ENCODE measurements at places on chromosomes 1 and 21.

DNA sequence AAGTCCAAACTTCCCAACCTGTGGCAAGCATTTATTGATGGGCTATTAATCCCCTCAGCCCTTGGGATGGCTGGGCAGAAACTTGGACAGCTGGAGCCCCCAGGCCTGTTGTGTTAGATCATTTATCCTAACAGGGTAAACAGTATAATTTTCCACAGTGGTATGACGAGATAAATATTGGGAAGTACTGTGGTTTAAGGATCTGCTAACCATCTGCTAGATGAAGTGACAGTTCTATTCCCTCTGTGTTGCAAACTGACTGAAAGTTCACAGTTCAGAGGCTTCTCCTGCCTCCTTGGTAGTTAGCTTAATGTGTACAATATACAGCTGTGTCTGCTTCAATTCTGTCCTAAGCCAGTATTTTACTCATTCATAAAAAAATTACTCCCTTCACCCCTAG lies 127.5 kb upstream of the CHODL start:
- DNase-seq, result no peak

- peak; percentile 10 for DNase-seq
These were observed 569 bp downstream of the FALEC start for GRCh38 chr1:150516050-150516591.

- DNase-seq, result peak; percentile 34
These were observed 9.6 kb downstream of the STUM start for GRCh38 chr1:226558036-226558650.

DNA sequence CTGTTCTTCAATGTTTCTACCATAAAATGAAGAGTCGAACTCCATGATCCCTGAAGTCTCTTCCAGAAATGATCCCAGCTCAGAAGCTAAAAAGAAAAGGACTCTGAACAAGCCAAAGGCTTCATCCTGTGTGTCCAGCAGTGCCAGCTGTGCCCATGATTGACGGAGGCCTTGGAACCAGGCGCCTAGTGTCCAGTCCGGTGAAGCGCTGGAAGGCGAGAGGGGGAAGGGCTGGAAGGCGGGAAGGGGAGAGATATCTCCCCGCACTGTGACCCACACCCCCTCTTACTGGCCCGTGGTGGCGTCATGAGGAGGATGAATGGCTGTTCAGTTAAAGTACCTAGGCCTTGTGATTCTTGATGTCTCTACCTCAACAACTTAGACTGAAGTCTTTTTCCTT lies 10.4 kb upstream of the PLEKHA6 start:
- no peak for DNase-seq

DNA sequence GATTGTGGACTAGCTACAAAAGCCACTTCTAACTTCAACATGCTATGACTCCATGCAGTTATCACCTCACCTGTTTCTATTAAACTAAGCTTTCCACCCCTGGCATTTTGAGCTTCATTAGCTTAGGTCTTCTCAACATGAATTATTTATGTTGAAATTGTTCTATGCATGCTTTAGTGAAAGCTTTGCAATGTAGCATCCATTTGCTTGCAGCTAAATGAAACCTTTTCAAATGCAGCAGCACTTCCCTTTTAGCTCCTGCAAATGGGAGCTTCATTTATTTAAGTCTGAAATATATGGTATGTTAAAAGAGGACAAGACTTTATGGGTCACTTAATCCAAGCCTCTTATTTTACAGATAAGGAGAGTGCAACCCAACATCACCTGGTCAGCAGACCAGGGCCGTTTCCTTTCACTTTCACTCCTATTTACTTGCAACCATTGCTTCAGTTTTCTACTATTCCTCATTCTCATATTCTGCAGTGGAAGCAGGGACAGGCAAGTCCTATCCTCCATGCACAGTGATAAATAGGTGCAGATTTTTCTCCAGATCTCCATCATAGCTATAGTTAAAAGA lies 56.4 kb upstream of the SAMSN1 start:
- DNase-seq, result no peak

DNA sequence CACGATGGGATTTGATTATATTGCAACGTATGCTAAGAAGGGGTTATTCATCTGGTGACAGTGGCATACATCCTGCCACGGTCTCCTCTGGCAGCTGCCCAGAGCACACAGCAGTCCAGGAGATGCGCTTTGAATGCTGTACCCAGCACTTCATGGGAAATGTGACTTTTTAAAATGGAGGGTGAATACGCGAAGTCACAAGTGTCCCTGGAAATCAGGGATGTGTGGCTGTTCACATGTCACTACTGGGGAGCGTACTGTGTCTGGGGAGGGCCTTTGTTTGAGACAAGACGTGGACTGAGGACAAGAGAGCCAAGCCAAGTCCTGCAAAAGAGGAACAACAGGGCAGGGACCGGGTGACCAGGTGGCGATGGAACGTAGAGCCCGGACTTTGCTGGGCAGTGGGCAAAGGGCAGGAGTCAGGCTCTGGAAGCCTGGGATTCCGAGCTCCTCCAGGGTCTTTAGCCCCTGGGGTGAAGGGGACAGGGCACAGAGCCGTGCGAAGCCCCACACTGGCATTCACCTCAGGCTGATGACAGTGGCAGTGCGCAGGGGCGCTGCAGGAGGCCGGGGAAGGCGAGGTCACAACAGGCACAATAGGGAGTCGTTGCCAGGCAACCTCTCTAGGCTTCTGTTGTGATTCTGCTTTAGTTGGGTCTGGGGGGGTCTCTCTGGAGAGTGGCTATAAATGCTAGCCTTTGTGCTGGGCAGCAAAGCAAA lies 11.4 kb upstream of the ZBTB21 start:
- DNase-seq, result no peak

DNA sequence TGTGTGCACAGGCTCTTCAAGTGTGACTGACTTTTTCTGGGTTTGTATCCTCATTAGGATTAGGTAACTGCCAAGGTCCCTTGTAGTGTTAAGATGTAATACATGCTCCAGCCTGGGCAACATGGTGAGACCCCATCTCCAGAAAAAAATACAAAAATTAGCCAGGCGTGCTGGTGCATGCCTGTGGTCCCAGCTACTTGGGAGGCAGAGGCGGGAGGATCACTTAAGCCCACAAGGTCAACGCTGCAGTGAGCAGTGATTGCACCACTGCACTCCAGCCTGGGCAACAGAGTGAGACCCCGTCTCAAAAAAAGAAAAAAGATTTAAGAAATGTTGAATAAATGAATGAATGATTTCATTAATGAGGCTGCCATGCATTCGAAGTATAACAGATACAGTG lies 15.1 kb downstream of the ZBTB17 start:
- no peak for DNase-seq

DNA sequence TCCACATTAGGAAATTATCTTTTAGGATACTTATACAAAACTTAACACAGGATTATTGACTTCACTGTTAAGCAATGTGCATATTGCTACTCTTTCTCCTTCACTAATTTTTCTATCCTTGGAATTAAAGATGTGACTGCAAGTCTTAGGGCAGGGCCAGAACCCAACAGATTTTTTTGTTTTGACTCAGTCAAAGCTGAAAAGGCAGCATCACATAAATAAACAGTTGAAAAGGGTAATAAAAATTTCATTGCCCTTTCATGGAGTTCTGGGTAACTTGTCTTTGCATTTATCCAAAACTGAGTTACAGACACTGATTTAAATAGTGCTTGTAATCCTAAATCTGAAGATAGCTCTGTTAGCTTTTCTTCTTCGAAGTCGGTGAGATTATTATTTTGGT lies 1.9 kb upstream of the TMEM35B start:
- no peak for DNase-seq

DNA sequence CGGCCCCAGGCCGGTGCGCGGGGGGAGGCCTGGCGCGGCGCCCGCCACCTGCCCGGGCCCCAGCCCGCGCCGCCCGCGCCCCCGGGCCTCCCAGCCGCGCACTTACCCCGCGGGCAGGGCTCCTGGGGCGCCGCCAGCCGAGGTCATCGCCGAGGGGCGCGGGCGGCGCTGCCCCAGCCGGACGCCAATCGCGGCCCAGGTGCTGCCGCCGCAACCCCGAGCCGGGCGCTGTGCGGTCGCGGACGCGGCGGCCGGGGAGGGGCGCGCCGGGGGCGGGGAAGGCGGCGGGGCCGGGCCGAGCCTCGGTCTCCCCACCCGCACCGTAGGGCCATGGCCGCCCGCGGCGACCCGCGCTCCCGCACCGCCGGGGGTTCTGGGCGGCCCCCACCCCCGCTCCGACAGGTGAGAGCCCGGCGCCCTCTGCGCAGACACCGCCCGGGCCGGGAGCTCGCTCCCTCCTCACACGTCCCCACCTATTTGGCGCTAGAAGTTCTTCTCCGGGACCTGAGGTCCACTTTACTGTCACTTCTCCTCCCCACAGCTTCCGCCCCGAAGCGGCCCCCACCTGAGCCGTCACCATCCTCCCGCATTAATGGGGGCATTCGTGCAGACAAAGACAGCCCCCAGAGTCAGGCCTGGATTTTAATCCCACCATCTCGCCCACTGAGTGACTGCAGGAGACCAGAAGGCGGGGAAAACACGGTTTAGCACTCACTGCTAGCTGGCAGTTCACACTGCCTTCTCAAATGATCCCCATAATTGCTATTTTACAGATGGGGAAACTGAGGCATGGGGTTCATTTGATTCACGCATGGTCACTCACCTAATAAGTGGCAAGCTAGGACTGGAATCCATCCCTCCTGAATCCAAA lies at the start of gene TTC39A:
TTC39A (minus strand) TSS at position 232 of the 871 bp plus-strand sequence; CDS start at position 147, 85 bp downstream.
- no peak for DNase-seq

GRCh38 chr1:89873770-89874169 lies 52.9 kb downstream of the LRRC8D start:
- DNase-seq, result peak; percentile 24

DNA sequence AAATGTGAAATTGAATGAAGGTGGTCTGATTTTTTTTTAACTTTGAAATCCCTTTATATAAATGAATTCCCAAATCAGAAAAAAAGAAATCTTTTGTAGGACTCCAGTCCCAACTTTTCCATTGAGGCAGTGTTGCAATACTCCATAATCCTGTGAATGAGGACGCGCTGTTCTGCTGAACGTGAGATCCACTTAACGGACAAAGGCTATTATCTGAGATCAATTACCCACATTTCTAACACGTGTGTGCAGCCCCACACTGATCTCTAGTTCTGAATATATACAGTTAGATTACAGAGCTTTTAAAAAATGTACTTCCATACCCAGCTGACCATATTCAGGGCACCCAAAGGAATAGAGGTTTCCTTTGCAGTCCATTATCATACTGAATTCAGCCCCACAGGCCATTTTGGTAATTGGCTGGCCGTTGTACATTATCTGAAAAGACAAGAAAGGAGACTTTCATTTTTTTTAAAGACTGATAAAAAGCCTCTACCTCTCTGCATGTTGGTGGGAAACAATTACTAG lies 19.0 kb downstream of the RCC2 start:
- no peak for DNase-seq

DNA sequence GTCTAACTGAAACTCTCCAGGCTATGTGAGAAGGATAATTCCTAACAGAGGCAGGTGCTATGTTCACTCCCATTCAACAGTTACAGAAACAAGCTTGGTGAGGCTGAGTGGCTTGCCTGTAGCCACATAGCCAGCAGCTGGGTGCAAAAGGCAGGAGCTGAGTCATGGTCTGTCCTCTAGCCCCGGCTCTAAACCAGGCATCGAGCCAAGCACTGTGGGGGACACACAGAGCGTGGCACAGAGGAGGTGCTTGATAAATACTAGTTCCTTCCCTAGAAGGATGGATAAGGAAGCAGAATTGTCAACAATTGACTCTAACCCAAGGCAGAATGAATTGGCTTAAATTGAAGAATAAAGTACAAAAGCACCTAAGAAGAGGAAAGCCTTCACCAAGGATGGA lies 10.4 kb upstream of the KCNA2 start:
- DNase-seq, result peak; percentile 58

- no peak for DNase-seq
These were observed 22.5 kb downstream of the FMN2 start for GRCh38 chr1:240114222-240114621.

DNA sequence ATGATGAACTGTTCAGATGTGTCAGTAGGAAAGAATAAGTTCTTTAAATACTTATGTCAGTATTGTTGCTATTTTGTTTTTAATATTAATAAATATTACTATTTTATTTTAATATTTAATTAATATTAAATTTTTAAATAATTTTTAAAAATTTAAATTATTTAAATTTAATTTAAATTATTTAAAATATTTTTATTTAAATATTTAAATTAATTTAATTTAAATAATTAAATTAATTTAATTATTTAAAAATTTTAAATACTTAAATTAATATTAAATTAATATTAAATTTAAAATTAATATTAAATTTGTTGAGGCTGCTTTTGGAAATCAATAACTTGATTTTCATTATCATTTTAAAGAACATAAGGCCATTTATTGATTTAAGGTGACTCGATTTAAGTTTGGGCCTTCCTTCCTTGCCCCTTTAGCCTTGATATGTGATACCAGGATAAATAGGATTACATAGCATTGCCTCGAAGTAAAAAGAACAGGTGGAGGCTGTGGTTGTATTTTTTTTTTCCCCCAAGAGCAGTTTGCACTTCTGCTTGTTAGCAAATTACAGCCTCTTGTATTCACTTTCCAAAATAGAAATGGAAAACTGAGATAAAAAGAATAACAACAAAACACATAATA lies 915.2 kb downstream of the TTLL7 start:
- DNase-seq, result no peak

GRCh38 chr21:43866659-43867331 lies 1.8 kb downstream of the AGPAT3 start:
- no peak for DNase-seq

DNA sequence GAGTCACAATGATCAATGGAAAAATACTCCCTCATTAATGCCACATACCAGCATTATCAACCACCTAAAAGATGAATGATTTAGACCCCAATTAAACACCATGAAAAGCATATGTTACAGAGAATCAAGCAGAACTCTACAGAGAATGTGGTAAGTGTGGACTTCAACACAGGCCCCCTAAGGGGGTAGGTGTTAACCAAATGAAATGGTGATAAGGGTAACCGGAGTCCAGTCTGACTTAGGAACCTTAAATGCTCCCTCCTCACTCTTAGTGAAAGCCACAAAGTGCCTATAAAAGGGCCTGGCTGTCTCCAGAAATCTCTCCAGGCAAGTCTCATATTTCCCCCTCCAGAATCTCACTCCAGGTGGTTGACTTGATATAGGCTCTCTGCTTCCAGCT lies 149.2 kb upstream of the FOXD3 start:
- no peak for DNase-seq

DNA sequence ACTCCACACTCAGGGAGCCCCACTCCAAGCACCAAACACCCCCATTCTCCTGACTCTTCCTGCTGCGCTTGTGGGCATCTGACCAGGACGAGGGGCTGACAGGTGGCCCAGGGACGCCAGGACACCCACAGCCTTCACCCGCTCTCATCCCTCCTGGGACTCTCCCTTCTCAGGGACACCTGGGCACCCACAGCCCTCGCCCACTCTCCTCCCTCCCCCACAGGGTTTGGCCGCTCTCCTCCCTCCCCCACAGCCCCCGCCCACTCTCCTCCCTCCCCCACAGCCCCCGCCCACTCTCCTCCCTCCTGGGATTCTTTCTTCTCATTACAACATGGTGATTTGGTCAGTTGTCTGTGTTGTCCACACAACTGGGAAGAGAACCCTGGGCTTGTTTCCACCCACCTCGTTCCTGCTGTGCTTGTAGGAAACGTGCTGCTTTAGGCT lies 43.4 kb downstream of the PRDM15 start:
- no peak for DNase-seq

GRCh38 chr1:1683104-1683905 lies 9.3 kb downstream of the SLC35E2B start:
- DNase-seq, result no peak

Measured in suppressor macrophage (primary cell).